ENCODE measurements at places on chromosomes 12 and 14. TPM values are rescaled to one million over a fixed set of nuclear protein-coding genes. Genes with fewer than 3 reads are reported as not detected.

DNA sequence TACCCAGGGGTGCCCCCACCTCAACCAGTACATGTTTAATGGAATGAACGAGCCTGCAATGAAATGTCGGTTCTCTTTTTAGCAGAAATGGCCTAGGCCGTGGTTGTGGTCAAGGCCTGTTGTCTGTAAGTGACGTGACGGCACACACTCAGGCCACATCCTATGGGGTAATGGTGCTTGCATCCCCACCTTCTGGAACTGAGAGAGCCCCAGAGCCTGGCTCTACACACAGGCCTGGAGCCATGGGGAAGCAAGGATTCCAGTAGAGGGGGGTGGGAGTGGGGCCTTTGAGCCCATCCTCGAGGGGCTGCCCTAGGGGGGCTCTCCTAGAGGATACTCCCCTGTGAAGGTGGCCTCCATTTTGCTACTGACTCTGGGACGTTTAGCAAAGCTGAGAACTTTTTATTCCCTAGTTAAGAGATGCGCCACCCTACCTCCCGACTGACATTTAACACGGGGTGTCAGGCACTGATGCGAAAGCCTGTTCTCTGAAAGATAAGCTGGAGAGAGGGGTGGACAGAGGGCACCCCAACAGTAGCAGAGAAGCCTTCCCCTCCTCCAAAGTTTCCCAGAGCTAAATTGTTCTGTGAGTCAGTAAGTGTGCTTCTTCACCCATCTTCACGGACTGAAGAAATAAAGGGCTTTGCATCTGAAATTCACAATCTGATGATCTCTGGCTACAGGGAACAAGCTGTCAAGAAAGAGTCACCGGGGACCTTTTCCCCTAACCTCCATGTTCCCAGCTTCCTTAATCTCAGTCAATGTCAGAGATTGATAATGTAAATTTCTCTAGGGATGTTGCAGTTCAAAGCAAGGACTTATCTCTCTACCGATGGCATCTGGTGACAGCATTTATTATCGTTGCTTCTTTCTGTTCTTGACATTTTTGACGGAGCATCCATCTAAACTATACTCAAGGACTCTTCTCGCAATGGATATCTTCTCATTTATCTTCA, 6.8 kb downstream of the RIN3 start:
- DNase-seq, result no peak

- DNase-seq, result no peak
Measured at GRCh38 chr12:74899031-74899829, 310.4 kb downstream of the KCNC2 start.

DNA sequence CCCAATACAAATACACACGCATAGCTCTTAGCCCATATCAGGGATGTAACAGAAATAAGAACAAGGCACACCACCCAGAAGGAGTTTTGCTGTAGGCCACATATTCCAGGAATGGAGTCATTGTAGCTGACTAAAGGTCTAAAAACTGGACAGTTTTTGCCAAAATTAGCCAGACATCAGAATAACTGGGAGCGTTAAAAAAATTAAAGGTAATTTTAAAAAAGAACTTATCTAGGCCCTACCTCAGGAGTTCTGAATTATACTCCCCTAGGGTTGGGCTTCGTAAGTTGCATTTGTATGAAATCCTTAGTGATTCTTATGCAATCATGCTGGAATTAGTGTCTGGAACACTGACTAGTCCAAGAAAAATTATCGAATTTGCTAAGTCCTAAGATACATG, 987.7 kb downstream of the GALC start:
- no peak for DNase-seq

- no peak for DNase-seq
Measured at GRCh38 chr12:55850401-55850800, 7.7 kb upstream of the MMP19 start.

DNA sequence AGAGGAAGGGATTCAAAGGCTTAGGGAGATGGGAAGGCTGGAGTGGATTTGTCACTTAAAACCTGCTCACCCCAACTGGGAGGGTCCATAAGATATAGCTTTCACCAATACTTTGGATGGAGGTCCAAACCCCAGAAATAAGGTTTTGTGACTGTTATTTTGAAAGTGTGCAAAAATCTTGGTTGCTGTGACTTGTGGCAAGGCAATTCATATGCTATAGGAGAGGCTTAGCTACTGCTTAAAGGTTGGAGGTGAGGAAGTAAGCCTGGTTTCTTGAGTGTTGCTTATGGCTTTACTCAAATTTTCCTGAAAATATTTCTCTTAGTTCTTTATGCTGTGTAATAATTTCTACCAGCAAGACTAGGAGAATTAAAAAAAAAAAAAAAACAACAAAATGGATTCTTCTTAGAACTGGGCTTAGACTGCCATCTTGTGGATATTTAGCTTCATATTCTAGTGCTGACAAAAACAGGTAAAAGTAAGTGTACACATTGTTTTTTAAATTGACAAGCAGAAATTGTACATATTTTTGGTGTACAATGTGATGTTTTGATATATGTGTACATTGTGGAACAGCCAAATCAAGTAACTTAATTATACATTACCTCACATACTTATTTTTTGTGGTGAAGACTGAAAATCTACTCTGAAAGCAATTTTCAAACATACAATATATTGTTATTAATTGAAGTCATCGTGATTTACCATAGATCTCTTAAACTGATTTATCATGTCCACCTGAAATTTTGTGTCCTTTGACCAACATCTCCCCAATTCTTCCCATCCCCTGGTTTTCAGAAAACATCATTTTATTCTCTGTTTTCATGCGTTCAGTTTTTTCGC, 23.0 kb downstream of the PDE6H start:
- DNase-seq, result no peak

The PTPN21 gene
- 9.7 TPM for polyA plus RNA-seq

DNA sequence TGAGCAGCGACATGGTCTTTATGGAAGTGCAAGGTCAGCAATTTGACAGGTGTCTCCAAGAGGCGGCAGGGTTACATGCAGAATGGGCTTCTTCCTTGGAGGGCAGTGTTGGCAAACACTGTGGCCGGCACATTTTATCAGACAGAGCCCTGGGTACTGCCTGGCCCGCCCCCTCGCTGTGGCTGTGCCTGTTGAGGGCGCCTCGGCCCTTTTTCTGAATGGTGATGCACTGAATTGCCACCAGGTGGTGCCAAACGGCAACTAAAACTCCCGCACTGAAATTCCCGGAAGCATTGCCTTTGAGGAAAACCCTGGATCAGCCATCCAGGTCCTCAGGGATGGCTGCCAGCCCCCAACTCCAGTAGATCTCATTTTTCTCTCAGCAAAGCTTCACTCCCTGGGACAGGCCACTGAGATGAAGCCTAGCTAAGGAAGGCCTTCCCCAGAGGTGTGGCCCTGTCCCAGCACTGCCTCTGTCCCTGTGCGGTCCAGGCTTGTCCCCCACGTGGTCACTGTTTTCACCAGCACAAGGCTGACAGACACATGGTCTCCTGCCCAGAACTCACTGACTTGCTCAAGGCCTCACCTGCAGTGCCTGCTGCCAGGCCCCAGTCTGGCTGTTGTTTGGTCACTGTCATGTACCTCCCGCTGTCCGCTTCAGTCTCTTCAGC, 73.6 kb downstream of the TESC start:
- DNase-seq, result peak; percentile 63

- no peak for DNase-seq
Measured at GRCh38 chr14:56703947-56704346, 106.3 kb downstream of the OTX2 start.

GRCh38 chr14:84253326-84253725, 1276.6 kb upstream of the FLRT2 start:
- no peak for DNase-seq

The PRKAG1 gene
- 77.5 TPM for polyA plus RNA-seq

- DNase-seq, result no peak
Measured at GRCh38 chr12:70121562-70121961, 121.7 kb upstream of the CNOT2 start.

All from heart right ventricle (tissue), 16 donors.